Naive thymus-derived CD4-positive, alpha-beta T cell (primary cell): ENCODE measurements at places on chromosomes 13 and 19. TPM values are rescaled to one million over a fixed set of nuclear protein-coding genes. Genes with fewer than 3 reads are reported as not detected.

- DNase-seq = no peak
Observed at GRCh38 chr13:59793107-59793506, 370.6 kb downstream of the DIAPH3 start.

DNA sequence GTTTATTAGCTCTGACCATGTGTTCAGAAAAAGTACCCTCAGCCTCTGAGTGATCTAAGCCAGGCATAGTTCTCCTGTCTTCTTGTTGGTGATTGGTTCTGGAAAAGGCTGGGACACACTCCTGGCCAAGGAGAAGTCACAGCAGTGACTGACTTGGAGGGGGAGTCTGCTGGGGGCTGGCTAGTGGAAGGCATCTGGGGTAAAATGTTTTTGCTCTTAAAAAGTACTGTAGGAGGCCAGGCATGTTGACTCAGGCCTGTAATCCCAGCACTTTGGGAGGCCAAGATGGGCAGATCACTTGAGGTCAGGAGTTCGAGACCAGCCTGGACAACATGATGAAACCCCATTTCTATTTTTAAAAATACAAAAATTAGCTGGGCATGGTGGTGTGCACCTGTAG is 21.7 kb downstream of the FAM187B start:
- DNase-seq = no peak

The STOML3 gene
- polyA plus RNA-seq = not detected

DNA sequence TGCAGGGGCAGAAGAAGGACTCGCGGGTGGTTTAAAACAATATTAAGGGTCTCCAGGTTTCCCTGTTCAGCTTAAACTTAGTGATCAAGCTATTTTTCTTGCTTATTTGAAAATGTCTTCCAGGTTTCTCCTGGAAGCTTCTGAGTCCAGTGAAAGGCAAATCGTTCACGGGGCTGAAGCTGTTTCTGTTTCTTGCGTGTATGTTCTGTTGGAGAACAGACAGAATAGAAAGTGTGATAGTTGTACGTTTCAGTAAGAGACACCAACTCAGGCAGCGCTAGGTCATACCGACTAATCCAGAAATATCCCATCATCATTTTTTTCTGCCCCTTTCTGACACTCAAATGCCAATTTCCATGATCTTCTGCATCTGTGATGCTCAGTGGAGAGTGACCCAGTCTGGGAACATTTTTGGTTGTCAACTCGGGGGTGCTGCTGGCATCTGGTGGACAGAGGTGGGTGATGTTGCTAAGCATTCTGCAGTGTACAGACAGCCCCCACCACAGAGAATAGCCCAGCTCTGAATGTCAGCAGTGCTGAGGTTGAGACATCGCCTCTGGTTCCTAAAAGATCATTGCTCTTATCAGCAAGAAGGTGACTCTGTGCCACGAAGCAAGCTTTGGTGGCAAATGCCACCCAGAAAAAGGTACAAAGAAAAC is 4.3 kb downstream of the KLF2 start:
- peak; percentile 72 for DNase-seq

- DNase-seq = no peak
Observed at GRCh38 chr19:756236-756635, 5.3 kb downstream of the MISP start.

- no peak for DNase-seq
Observed at GRCh38 chr13:96081888-96082287, 8.0 kb upstream of the HS6ST3 start.

The MISP3 gene
- polyA plus RNA-seq = 0.18 TPM

The ZNF880 gene
- polyA plus RNA-seq = 43.9 TPM

DNA sequence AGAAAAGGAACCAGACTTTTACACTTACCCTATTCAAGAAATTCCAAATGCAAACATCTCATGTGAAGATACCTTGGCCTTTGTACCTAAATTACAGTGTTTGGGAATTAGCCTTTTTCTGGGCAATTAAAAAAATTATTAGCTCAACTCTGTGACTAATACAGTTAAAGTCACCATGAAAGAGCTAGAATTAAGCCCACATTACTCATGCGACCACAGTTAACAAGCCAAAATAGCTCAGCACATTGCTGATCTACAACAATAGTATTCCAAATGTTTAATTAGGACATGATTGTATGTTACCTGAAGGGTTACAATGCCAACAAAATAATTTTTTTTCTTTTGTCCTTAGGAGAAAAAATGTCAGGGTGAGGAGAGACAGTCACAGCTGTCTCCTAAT is 263.6 kb upstream of the GPC6 start:
- DNase-seq = no peak

GRCh38 chr19:35828692-35829301 is 16.2 kb upstream of the PRODH2 start:
- DNase-seq = peak; percentile 38

The COL5A3 gene
- not detected for polyA plus RNA-seq
